Astrocyte (in vitro differentiated cells and primary cell): ENCODE measurements at places on chromosomes 6 and 20. TPM values are rescaled to one million over a fixed set of nuclear protein-coding genes. Genes with fewer than 3 reads are reported as not detected.

- H3K36me3 ChIP-seq = no peaks in the 10 kb centered on the region
- no peak overlapping the region for H3K27ac ChIP-seq
- no peak for DNase-seq
- H3K4me3 ChIP-seq = no peak overlapping the region
- H3K27me3 ChIP-seq = no peaks in the 10 kb centered on the region
- no peaks in the 10 kb centered on the region for H3K4me1 ChIP-seq
Measured at GRCh38 chr6:124053315-124053714, 249.7 kb downstream of the NKAIN2 start.

DNA sequence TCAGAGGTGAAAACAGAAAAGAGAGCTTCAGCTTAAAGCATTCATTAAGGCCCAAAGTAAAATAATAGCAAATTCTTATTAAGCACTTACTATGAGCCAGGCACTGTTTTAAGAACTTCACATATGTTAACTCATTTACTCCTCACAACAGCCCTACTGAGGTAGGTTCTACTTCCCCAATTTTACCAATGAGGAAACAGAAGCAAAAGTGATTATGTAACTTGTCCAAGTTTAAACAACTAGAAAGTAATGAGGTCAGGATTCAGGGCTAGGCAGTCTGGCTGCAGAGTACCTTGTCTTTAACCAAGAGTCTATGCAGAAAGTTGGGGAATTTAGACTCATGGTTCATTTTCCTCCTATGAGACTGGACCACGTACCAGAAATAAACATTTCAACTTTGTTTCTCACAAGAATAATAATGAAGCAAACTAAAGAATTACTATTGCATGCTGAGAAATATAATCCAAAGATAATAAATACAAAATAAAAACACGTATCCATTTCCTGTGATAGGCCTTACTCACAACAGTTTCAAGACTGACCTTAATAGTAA is 3.8 kb downstream of the COL21A1 start:
- H3K36me3 ChIP-seq = no peaks in the 10 kb centered on the region
- H3K4me3 ChIP-seq = no peak overlapping the region
- peaks cover 12% of the 10 kb centered on the region for H3K27me3 ChIP-seq
- H3K4me1 ChIP-seq = peaks cover 13% of the 10 kb centered on the region
- no peak overlapping the region for H3K27ac ChIP-seq

The CST5 gene
- 0.41 and 0.50 TPM in 2 replicates for total RNA-seq

GRCh38 chr6:87806635-87807034 is 104.6 kb upstream of the AKIRIN2 start:
- no peaks in the 10 kb centered on the region for H3K27me3 ChIP-seq
- no peak overlapping the region for H3K27ac ChIP-seq
- no peaks in the 10 kb centered on the region for H3K4me1 ChIP-seq

DNA sequence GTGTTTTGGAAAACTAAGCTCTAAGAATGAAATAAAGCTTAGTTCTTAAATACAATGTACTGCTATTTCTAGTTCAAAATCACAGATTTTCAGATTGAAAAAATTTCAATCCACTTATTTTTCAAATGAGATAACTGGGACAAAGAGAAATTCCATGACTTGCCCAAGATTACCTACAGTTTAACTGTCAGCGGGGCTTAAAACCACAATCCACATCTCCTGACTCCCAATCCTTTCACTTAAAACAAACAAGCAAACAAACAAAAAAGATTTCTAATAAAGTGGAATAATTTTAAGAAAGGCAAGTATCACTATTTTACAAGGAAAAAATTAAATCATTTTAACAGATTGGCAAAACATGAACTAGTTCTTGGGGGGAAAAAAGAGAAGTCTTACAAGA is 4.2 kb downstream of the PHIP start:
- H3K4me1 ChIP-seq = no peaks in the 10 kb centered on the region
- no peak for DNase-seq
- no peak overlapping the region for H3K4me3 ChIP-seq
- no peak overlapping the region for H3K27ac ChIP-seq
- H3K27me3 ChIP-seq = no peaks in the 10 kb centered on the region
- no peaks in the 10 kb centered on the region for H3K36me3 ChIP-seq

The GSTA4 gene
- total RNA-seq = 10.9 and 12.0 TPM in 2 replicates

GRCh38 chr6:119322715-119323350 is 26.7 kb downstream of the MAN1A1 start:
- no peak overlapping the region for H3K27ac ChIP-seq
- DNase-seq = no peak
- H3K27me3 ChIP-seq = no peaks in the 10 kb centered on the region
- H3K4me1 ChIP-seq = peaks cover 3% of the 10 kb centered on the region
- no peaks in the 10 kb centered on the region for H3K36me3 ChIP-seq
- no peak overlapping the region for H3K4me3 ChIP-seq

DNA sequence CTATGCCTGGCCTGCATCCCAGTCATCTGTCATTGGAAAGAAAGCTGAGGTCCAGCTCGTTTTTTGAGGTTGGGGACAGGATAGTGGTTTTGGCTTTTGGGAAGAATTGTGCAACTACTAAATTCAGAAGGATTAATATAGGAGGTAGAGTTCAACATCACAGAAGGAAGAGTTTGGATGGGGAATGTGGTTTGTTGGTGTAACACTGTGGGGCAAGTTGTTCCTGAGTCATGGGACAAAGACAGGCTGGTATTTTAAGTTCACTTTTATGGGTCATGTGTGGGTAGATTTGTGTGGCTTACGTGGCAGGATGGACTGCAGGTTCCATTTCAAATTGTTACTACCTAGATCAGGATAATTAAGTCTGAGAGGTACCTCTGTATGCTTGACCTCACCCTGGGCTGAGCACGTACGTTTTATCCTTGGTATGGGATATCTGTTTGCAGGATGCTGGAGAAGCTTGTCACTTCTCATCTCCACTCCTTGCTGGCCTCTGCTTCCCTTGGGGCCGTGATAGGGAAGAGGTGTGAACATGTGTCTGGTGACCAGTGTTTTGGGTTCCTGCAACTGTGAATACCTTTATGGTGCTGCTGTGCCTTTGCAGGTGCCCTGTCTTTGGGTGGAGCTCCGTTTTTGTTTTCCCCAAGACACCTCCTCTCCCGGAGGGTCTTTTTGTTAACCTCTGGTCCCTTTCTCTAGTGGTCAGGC is 177.6 kb downstream of the JARID2 start:
- no peak for DNase-seq
- H3K36me3 ChIP-seq = no peaks in the 10 kb centered on the region
- H3K4me1 ChIP-seq = peaks cover 7% of the 10 kb centered on the region
- no peak overlapping the region for H3K4me3 ChIP-seq

GRCh38 chr6:152946484-152946883 is 36.4 kb downstream of the FBXO5 start:
- peaks cover 3% of the 10 kb centered on the region for H3K27me3 ChIP-seq
- H3K27ac ChIP-seq = no peak overlapping the region
- H3K36me3 ChIP-seq = no peaks in the 10 kb centered on the region
- no peaks in the 10 kb centered on the region for H3K4me1 ChIP-seq

DNA sequence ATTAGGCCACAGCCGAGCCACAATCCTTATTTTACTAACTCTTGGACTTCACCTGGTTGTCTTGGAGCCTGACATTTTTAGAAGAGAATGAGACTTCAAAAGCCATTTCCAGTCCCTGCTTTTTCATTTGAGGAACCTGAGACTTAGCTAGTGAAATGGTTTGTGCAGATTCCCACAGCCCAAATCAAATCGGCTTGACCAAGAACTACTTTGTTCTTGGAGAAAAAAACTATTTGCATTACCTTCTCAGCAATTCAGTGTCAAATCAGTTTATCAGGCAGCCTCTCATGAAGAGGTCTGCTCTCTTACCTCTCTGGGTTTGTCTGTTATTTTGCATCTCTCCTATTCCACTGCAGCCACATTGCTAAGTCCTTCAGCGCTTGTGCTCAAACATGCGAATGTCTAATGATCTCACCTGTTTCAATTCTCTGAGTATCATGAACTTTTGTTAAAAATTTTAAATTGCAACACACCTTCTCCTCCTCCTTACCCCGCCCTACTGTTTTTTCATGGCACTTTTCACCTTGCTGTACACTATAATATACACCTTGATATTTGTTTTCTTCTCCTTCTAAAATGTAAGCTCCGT is 573 bp upstream of the IFNGR1 start:
- peak overlapping the region; percentile 97 for H3K4me3 ChIP-seq
- no peak overlapping the region for H3K27ac ChIP-seq
- no peaks in the 10 kb centered on the region for H3K36me3 ChIP-seq
- H3K27me3 ChIP-seq = no peaks in the 10 kb centered on the region

The RHAG gene
- not detected in 2 replicates for total RNA-seq

GRCh38 chr6:27130668-27131428 is 116.7 kb upstream of the PRSS16 start:
- peak overlapping the region; percentile 72 for H3K4me3 ChIP-seq
- H3K27ac ChIP-seq = peak overlapping the region; percentile 75
- H3K27me3 ChIP-seq = no peaks in the 10 kb centered on the region

DNA sequence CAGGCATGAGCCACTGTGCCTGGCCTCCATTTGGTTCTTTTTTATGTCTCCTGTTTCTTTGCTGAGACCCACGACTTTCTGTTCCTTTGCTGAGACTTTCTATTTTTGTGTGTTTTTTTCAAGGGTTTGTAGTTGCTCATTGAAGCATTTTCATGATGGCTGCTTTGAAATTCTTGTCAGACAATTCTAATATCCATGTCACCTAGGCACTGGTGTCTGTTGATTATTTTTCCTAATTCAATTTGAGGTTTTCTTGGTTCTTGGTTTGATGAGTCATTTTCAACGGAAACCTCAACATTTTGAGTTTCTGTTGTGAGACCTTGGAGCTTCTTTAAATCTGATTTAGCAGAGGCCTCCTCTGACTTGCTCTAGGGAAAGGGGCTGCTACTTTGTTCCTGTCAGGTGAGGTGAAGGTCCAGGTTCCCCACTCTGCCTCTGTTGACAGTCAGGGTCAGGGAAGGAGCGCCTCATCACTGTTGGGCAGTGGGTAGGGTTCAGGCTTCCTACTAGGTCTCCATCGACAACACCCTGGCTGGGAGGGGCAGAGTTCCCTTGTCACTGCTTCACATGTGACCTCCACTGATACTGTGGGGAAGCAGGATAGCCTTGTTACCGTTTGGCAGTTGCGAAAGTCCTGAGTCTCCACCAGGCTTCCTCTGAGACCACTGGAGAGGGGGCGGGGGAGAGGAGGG is 67.2 kb upstream of the RNF24 start:
- H3K27me3 ChIP-seq = no peaks in the 10 kb centered on the region
- peak overlapping the region; percentile 93 for H3K27ac ChIP-seq
- DNase-seq = peak; percentile 81
- peaks cover 14% of the 10 kb centered on the region for H3K4me1 ChIP-seq

DNA sequence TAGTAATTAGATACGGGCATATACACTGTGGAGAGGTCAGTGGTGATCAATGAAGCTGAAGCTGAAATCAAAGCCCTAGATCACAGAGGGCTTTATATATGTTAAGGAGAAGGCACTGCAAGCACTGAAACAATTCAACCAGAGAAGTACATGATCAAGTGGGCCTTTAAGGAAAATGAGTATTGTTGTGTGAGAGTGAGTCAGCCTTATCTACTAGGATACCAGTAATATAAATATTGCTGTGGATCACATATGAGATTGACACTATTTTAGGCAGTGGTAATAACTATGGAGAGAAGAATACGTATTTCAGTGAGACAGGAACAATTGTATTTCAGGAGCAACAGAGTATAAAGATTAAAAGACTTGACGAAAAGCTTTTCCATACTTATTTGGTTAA is 1172.2 kb upstream of the GJE1 start:
- H3K27me3 ChIP-seq = no peaks in the 10 kb centered on the region
- H3K27ac ChIP-seq = no peak overlapping the region
- peak; percentile 40 for DNase-seq
- H3K4me1 ChIP-seq = no peaks in the 10 kb centered on the region

GRCh38 chr20:52001999-52002666 is 189.4 kb downstream of the ZFP64 start:
- no peaks in the 10 kb centered on the region for H3K27me3 ChIP-seq
- no peak for DNase-seq
- no peaks in the 10 kb centered on the region for H3K36me3 ChIP-seq
- no peak overlapping the region for H3K27ac ChIP-seq
- H3K4me1 ChIP-seq = no peaks in the 10 kb centered on the region
- no peak overlapping the region for H3K4me3 ChIP-seq

DNA sequence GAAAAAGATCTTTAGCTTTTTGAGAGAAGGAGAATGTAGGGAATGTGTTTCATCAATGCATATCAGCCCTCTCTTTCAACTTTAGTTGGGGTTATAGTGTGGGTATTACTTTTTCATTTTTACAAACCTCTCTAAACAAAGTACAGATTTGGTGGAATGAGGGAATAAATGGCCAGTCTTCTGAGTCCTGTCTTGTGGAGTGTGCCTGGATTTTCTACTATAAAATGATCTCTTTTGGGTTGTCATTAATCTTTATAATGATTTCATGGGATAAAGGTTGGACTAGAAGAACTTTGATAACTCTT is 209.3 kb downstream of the RNF144B start:
- H3K4me3 ChIP-seq = no peak overlapping the region
- H3K27ac ChIP-seq = no peak overlapping the region
- H3K36me3 ChIP-seq = no peaks in the 10 kb centered on the region
- H3K4me1 ChIP-seq = no peaks in the 10 kb centered on the region
- peaks cover 3% of the 10 kb centered on the region for H3K27me3 ChIP-seq

- no peak for DNase-seq
- no peaks in the 10 kb centered on the region for H3K27me3 ChIP-seq
- H3K4me3 ChIP-seq = no peak overlapping the region
- no peaks in the 10 kb centered on the region for H3K36me3 ChIP-seq
- no peak overlapping the region for H3K27ac ChIP-seq
Measured at GRCh38 chr20:40849456-40849855, 160.4 kb upstream of the MAFB start.

DNA sequence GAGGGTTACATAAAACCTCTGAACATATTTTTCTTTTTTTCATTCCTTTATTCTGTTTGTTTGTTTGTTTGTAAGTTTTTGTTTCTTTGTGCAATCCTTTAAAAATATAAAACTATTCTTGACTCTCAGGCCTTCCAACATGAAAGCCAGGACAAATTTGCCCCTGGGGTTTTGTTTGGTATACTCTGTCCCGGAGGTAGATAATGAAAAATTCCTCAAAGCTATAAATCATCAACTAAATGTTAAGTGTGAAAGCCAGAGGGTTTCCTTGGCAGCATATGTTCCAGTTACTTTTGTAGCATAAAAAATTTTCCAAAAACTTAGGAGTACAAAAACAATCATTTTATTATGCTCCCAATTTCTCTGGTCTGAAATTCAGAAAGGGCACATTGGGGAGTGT is 1084.3 kb upstream of the GJE1 start:
- H3K4me3 ChIP-seq = no peak overlapping the region
- no peaks in the 10 kb centered on the region for H3K4me1 ChIP-seq
- H3K36me3 ChIP-seq = no peaks in the 10 kb centered on the region

The C6orf141 gene
- 0.55 and 4.6 TPM in 2 replicates for total RNA-seq

The STX11 gene
- total RNA-seq = 1.9 and 2.0 TPM in 2 replicates

The FOXS1 gene
- total RNA-seq = 26.0 and 37.1 TPM in 2 replicates

DNA sequence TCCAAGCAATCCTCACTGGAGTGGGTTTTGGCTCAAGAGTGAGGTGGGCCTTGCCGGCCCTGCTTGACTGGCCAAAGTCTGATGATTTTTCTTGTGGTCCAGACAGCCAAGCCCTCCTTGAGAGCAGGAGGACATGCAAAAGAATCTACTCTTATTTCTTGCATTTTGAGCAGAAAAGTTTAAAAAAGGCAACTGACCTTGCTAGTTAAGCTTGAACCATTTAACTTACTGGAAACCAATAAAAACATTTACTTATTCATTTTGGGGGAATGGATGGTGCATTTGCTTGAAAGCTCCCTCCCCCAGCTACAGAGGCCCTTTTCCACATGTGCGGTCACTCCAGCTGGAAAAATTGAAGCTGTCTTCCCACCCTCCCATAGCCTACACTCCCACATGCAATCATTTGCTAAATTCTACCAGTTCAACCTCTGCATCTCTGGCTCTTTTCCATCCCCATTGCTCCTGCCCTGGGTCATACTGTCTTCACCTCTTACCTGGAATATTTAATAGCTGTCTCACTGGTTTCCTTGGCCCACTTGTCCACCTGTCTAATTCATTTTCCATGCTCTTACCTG is 527.9 kb downstream of the DHX35 start:
- no peak overlapping the region for H3K27ac ChIP-seq
- H3K27me3 ChIP-seq = no peaks in the 10 kb centered on the region
- H3K4me1 ChIP-seq = no peaks in the 10 kb centered on the region
- H3K36me3 ChIP-seq = no peaks in the 10 kb centered on the region

The AGER gene
- total RNA-seq = 7.5 and 9.9 TPM in 2 replicates
